NCI-H460 (cell line): ENCODE measurements at places on chromosomes 1 and 21.

GRCh38 chr1:221663321-221663720 is 78.6 kb downstream of the DUSP10 start:
- DNase-seq = no peak

GRCh38 chr21:34630536-34631143 is 15.7 kb upstream of the RCAN1 start:
- peak; percentile 46 for DNase-seq

GRCh38 chr1:11940260-11940921 is 5.9 kb downstream of the PLOD1 start:
- no peak for DNase-seq

- DNase-seq = no peak
Observed at GRCh38 chr21:38680401-38680800, 125.3 kb upstream of the ETS2 start.

DNA sequence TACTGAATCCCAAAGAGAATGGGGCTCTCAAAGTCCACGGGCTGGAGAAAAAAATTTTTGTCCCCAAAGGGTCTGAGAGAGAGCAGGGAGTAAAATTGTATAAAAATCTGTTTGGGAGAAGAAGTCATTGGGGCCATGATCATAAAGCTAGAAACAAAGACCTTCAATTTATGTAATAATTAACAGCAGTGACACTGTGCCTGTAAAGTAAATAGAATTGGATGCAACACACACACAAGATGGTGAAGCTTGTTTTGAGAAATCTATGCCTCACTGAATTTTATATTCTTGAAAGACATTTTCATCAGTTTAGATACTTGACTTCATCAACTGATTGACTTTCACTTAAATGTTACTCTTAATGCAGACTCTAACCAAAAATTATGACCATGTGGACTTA is 600.5 kb upstream of the ADAMTS5 start:
- no peak for DNase-seq

- DNase-seq = no peak
Observed at GRCh38 chr1:58746757-58747156, 37.1 kb downstream of the JUN start.
